Left kidney (tissue), 8 donors: ENCODE measurements at places on chromosomes 11 and 22.
A peak's percentile ranks its signal among the peaks of the same experiment; 100 is the strongest.

- DNase-seq = no peak
Observed at GRCh38 chr11:15826826-15827225, 529.5 kb downstream of the SOX6 start.

GRCh38 chr22:45096256-45096907 lies 67.3 kb upstream of the NUP50 start:
- peak; percentile 76 for DNase-seq

DNA sequence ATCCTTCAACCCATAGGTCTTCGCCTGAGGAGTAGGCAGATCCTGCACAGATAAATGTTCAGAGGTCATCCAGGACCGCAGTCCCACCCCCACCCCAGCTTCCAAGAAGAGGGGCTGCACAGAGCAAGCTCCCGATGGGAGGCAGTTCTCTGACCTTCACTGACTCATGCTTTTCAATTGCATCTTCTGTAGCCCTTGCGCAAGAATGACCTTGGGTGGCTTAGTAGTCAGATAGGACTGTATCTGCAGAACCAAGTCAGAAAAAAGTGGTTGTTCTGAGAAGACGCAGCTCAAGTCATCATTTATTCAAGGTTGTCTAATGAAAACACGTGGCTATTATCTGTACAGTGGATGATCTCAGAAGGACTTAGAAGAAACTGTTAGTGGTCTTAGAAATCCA lies 16.4 kb upstream of the GRAMD1B start:
- DNase-seq = no peak

DNA sequence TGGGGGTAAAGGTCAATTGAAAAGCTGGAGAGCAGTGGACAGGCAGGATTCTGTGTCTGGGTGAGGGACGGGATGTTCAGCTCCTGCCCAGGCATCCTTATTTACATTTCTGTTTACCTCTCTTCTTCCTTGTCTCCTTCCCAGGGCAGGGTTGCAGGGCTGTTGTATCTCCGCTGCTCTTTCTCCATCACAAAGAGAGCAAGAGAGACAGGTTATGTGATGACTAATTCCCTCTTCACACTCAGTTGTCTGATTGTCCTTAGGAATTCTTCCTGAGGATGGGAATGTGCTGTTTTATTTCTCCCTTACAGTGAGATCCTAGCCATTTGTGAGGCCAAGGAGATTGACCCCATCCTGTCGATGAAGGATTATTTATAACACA lies 104.9 kb downstream of the VPREB1 start:
- no peak for DNase-seq

- no peak for DNase-seq
Observed at GRCh38 chr22:23214398-23214797, 34.1 kb downstream of the BCR start.

GRCh38 chr11:120391854-120392253 lies 55.6 kb downstream of the ARHGEF12 start:
- no peak for DNase-seq

GRCh38 chr11:64499261-64500004 lies 91.6 kb upstream of the SLC22A12 start:
- DNase-seq = no peak

GRCh38 chr11:62708793-62709192 lies 1.3 kb downstream of the GNG3 start:
- DNase-seq = no peak

DNA sequence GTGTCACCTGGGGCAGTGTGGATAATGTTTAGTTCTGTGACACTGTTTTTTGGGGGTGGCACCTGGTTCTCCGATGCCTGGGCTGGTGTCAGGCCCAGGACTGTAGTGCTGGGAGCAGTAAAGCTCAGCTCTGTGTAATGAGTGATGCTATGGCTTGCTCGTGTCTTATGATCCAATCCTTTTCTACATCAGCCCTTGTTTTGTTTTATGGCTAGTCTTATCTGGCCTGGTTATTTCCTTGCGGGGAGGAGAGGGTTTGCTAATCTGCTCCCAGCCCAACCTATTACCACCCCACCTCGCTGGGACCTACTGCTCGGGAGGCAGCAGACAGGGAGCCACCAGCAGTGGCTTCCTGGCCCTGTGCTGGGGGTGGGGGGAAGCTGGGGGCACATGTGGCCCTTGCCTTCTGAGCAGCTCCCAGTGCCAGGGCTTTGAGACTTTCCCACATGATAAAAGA lies 35.0 kb upstream of the TPBGL start:
- no peak for DNase-seq

- DNase-seq = no peak
Observed at GRCh38 chr22:22933100-22933806, 45.6 kb downstream of the IGLL5 start.

- no peak for DNase-seq
Observed at GRCh38 chr11:69969890-69970784, 108.0 kb upstream of the ANO1 start.

GRCh38 chr11:1491379-1491778 lies 4.8 kb upstream of the MOB2 start:
- no peak for DNase-seq

DNA sequence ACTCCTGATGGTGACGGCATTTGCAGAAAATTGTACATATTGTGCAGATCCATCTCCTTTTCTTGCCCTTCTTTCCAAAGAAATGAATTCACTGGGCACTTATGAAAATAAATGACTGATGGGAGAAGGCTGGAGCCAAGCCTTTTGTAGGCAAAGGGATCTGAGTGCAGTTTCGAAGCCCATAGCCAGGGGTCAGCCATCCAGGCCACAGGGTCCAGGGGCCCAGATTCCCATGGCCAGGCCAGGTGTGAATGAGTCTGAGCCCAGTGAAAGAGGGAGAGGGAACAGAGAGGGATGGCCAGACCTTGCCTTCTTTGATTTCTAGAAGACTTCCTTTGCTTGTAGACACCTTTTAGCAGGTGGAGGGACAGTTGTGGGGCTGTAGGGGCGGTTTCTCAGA lies 209.1 kb downstream of the KIRREL3 start:
- DNase-seq = no peak

- DNase-seq = peak; percentile 61
Observed at GRCh38 chr11:88555018-88555828, 217.7 kb upstream of the CTSC start.

- no peak for DNase-seq
Observed at GRCh38 chr11:10518123-10518522, 22.9 kb downstream of the RNF141 start.

DNA sequence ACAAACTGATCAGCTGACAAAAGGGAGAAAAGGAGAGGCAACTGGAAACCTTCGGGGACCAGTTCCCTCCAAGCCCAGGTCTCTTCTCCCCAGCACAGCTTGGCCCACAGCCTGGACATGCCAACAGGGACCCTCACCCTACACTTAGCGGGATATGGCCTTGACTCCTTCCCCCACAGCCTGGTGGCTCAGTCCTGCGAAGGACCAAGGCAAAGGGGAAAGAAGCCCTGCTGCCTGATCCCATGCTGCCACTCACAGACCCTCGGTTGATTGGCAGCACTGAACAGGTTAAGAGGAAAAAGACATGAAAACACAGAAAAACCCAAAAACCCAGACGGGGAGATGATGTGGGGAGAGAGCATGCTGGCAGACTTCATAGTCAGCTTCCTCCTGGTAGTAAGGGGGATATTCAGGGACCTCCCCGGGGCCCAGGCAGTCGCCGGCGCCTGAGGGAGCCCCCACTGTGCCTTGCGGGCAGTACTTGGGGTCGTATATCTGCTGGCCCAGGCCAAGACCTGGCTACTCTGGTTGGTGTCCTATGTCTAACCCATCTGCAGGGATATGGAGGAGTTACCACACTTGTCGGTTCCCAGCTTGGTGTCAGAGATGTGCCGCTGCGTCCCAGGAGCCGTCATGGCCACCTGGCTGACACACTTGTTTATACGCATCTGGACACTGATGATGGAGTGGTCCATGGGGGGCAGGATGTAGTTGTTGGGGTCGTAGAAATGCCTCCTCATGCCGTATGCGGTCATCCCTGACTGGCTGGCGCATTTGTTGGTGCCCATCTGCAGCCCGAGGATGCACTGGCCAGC lies 34.2 kb upstream of the HORMAD2 start:
- DNase-seq = no peak

GRCh38 chr11:107785401-107785800 lies 73.2 kb downstream of the SLC35F2 start:
- DNase-seq = no peak

GRCh38 chr11:74592441-74593362 lies at the start of gene POLD3:
Gene POLD3 (plus strand): TSS chr11:74592582. CDS start chr11:74592659, 77 bp downstream.
- peak; percentile 95 for DNase-seq

- no peak for DNase-seq
Observed at GRCh38 chr11:132068556-132068955, 698.1 kb downstream of the NTM start.

DNA sequence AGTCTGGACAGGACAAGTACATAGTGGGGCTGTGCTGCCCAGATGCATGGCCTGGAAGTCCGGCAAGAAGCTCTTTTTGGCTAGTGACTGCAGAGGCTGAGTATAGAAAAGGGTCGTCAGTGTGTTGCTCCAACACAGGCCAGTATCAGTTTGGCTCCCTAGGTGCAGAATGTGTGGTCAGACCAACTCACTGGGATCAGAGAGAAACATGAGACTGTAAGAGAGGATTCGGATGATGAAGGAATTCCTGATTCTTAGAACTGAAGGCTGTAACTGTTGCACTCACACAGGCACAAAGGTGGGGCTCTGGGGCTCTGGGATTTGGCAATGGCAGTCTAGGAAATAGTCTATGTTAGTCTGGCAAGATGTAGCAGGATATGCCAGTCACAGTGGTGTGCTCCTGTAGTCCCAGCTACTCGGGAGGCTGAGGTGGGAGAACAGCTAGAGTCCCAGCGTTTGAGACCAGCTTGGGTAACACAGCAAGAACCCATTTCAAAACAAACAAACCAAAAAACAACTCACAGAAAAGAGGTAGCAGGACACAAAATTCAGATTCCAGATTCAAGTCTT lies 11.1 kb upstream of the UPB1 start:
- no peak for DNase-seq

GRCh38 chr22:27401321-27401720 lies 400.2 kb downstream of the MN1 start:
- DNase-seq = no peak

DNA sequence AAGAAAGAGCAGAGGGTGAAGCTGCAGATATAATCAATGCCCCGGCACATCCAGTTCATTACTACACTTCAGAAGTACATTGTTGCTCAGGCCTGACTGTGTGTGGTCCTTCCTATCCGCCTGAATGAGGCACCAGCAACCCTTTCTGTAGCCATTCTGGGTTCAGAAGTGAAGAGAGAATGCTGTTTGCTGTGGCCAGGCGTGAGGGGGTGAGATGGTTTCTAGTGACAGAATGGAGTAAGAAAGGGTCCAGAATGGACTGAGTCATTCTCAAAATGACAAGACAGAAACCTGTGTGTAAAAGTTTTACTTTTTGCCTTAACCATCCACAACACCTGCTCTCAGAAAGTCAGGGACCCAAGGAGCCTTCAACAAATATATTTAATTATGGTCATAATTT lies 334.8 kb downstream of the GUCY1A2 start:
- DNase-seq = no peak

DNA sequence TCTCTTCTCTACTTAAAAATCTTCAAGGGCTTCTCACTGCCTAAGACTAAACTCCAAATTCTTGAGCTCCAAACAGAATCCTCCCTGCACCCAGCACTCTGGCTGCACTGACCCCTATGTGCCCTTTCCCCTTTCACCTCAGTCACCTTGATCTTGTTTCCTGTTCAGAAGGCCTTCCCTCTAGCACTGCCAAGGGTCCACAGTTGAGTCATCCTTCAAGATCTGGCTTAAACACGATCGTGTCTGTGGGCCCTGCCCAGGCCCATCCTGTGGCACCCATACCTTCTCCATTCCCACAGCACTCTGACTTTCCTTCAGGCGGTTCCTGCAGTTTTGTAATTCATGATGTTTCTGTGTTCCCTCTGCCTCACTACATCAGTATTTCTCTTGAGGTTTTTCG lies 129.2 kb downstream of the ARL14EP start:
- DNase-seq = no peak

GRCh38 chr11:101103433-101103832 lies 26.2 kb downstream of the PGR start:
- DNase-seq = no peak

DNA sequence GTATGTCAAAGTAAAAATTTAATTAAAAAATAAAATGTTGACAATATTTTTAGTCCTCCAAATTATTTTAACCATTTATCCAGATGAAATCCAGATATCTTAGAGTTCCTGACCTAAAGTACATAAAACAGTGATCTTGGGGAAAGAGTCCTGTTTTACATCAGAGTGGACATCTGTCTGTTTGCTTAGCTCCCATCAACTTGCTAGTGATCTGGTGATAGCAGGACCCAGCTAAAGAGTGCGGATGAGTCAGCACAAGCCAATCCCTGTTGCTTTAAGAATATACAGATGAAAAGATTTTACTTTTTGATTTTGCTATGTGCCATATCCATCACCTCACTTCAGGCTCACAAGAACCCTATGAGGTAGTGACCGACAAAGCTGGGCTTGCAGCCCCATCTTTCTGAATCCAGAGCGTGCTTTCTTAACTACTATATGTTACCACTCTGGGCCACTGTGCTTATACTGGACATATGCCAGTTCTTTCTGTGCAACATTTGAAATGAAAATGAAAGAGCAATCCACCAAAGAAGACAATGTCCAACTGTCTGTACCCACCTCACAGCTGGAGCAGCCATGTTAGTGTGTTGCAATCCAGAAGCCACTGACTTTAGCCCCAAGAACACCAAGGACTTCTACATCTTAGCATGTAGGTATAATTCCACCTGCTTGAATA lies 167.6 kb upstream of the SESN3 start:
- DNase-seq = no peak

DNA sequence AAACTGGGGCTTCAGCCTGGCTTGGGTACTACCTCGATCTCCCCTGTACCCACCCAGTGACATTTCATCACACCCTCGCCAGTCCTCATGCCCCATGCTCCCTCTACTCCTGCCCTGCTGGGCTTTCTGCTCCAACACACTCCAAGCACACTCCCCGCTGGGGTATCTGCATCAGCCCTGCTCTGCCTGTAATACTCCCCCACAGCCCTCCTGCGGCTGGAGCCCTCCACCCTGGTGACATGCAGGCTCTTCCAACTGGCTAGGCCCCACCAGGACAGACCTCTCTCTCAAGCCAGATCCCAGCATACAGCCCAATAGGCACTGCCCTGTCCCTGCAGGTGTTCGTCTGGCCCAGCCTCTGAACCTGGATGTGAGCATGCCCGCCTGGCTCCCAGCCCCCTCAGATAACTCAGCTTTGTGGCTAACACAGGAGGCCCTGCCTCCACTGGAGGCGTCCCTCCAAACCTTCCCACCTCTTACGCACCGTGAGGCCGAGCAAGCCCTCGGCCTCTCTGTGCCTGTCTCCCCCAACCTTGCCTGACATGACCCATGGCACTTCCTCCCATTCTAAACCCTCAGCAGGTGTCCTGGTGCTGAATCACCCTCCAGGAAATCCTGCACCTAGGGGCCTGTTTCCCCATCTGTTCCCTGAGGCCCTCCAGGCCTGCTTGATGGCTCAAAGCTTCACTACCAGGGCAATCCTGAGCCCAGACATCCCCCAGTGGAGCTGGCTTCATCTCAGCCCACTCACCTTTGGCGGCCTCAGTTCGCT lies 33.5 kb upstream of the TXNRD2 start:
- DNase-seq = no peak
